Amniotic stem cell (primary cell): ENCODE measurements at places on chromosomes 7 and 10.

- DNase-seq: no peak
These were observed 78.8 kb downstream of the PDSS1 start for GRCh38 chr10:26776258-26776657.

DNA sequence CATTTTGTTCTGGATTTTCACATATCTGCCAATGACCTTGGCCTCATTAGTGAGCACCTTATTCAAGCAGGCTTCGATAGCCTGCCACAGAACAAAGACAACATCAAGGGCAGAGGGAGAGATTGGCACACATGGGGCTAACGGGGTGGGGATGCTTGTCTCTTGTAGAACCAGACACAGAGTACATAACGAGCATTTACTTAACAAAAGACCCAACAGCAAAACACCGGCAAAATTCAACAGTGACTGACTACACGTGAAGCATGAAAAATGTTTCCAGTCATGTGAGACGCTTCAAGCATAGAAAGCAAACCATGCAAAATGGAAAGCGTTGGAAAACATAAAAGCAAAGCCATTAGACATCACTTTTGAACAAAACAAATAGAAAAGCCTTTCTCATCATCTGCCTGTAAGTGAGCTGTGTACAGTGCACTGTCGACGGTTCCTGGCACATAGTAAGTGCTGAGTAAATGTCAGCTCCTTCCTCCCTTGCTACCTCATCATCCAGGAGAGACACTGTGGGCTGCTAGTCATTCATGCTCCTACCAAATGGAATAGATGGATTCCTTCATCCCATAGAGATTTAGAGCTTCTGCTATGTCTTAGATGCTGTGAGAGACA lies 134.4 kb upstream of the AGK start:
- no peak for DNase-seq

- peak; percentile 71 for DNase-seq
These were observed 1.7 kb downstream of the CREB3L2 start for GRCh38 chr7:138000081-138000701.

DNA sequence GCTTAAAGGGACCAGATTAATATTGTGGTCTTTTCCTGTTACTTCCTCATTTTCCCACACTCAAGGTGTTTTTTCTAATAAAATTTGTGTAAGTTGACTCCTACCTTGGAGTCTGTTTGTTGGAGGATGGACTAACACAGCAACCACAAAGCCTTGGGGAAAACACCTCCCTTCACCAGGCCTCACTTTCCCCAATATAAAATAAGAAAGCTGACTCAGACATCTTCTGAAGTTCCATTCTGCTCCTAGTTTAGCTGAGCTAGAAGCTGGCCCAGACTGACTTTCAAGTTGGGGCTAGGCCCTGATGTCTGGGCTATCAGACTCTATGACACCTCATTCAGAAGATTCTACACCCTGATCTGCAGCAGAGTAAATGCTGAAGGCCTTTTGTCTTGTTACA lies 73.0 kb upstream of the ADRB1 start:
- no peak for DNase-seq

DNA sequence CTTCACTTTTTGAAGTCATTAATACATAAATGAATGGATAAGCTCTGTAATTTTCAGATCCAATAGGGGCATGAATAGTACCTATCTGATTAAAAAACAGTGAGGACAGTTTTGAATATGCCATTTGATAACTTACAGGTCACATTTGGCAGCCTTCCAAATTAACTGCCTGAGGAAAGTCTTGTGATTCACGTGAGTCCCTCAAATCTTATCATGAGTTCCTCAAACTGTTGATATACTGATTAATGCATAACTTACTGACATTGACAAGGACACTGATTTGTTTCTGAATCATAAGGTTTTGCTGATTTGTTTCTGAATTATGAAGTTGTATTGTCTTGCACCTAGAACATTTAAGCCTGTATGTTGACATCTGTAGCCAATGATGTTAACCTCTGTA lies 55.1 kb downstream of the ANKMY2 start:
- DNase-seq: no peak

DNA sequence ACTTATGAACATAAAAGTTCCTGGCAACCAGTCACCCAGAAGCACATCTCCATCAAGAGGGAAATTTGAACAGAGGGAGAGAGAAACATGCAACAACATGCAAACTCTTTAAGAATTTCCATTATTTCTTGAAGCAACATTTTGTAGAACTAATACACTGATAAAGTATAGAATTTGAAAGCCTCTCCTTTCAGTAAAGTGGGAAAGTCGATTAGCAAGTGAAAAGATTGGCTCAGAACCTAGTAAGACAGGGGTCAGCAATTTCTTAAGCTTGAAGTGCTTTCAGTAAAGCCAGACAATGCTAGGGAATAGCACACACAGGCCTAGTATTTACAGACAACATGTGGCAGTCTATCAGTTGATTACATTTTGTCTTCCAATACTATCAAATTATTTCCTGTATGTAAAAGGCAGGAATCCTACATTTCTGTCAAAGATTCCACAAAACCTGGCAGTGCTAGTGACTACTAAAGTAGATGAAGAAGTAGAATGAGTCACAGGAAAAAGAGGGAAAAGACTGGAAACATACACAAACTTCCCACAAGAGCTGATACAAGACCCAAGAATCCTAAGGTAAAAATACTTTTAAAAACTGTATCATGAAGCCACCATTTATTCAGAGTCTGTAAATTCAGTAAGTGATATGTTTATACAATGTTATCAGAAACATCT lies 25.2 kb downstream of the DNAJC1 start:
- DNase-seq: no peak
